ENCODE measurements at places on chromosomes 7 and 10.

DNA sequence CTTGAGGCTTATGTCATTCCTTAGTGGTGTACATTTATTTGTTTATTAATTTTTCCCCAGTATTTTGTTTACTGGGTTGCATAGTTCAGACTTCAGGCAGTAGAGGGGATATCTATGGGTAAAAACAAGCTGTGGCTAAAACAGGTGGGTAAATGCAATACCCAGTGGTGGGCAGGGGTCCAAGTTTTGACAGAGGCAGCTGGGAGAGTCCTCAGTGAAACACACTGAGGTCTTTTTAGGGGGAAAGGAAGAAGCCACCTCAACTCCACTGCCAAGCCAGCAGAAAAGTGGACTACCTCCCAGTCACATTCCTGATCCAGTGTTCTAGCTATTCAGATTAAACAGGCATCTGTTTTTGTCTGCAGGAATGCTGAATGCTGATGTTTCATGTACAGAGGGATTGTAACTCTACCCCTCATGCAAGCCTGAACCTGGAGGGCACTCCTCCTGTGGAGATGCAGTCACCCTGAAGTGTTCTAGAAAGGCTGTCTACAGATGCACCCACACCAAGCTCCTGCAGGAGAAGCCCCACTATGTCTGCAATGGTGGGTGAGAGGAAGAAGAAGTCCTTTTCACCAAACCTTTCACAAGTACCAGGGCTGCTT lies 757.8 kb downstream of the INHBA start:
- no peak for DNase-seq

DNA sequence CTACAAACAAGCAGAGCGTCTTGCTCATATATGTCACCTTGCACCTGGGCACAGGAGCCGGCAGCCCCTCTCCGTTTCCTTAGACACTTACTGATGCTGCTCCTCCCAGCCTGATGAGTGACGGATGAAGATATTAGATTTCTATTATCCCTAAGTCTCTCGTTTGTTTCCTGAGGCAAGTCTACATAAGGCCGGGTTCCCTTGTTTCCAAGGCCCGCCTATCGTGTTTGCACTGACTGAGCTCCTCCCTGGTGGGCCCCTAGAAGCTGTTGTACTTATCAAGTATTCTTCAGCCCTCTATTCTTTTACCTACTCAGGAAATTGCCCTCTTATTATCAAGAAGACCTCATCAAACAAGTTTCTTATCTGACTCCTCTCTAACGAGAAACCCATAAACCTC lies 18.5 kb downstream of the SH3PXD2A start:
- DNase-seq, result no peak

- DNase-seq, result no peak
Observed at GRCh38 chr7:129780974-129781927, 169.7 kb downstream of the NRF1 start.

- no peak for DNase-seq
Observed at GRCh38 chr7:96962221-96962885, 43.0 kb upstream of the DLX6 start.

DNA sequence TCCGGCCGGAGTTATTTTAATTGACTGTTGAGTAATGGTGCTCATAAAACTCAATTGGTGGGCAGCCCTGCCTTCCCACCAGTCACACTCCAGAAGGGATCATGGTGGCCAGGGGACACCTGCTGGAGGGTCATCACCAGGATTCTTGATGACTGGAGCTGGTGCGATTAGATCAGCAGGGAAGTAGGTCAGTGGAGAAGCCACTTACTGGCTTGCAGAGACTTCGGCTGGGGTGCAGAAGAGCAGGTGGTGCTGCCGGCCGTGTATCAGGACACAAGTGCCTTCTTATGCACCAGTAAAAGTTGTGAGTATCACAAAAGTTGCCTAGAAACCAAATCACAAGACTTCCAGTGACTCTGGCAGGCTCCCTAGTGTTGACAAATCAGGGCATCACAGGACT lies 82.6 kb upstream of the CHCHD3 start:
- DNase-seq, result no peak

DNA sequence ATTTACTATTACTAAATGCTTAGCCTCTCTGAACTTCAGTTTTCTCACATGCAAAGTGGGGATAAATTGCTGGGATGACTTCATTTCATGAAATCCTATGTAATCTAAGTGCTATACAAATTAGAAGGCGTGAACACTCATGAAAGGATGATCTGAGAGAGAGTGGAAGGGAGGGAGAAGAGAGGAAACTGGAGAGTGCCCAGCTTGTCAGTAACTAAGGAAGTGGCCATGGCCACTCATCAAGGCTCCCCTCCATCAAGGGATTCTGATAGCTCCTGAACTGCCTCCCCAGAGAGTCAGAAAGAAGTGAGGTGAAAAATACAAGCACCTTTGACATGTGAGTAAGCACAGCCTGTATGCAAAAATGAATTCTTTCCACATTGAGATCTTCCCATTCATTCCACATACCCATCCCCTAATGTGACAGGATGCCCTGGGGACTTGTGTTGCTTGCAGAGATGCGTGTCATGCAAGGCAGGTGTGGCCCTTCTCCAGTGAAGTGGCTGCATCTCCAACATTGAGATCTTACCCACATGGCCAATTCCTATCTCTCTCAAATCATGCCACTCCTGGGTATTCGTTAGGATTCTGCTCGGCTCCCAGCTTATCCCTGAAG lies 76.5 kb upstream of the ITPRID1 start:
- no peak for DNase-seq

DNA sequence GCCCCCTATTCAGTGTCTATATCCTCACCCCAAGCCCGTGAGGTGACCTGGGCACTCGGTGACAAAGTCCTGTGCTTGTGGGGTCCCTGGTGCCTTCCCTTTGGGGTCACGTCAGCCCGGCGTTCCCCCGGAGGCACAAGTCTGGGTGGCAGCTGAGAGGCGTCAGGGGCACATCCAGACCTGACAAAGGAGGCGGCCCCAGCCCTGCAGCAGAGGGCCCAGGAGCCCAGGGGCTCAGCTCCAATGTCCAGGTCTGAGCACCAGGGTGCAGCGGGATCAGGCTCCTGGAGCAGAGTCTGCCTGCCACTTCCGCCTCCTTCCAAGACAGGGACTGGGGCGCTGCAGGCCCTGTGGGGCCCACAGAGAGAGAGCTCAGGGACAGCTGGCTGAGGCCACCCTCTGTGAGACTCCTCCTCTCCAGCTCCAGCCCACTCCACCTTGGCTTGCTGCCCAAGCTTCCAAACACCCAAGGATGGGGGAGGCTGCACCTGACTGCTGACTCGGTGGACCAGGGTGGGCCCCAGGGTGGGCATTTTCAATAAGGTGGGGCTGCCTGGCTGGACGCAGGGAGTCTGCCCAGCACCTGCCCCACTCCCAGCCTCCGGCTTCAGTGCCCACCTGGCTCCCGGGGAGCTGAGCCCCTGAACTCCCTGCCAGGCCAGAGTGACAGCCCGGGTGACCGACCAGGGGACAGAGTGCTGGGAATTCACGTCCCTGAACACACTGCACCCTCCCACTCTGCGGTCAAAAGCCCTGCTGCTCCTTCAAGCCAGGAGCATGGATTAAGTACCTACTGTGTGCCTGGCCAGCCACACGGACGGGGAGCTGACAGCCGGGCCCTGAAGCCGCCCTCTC lies 1.0 kb upstream of the KNDC1 start:
- peak; percentile 81 for DNase-seq

DNA sequence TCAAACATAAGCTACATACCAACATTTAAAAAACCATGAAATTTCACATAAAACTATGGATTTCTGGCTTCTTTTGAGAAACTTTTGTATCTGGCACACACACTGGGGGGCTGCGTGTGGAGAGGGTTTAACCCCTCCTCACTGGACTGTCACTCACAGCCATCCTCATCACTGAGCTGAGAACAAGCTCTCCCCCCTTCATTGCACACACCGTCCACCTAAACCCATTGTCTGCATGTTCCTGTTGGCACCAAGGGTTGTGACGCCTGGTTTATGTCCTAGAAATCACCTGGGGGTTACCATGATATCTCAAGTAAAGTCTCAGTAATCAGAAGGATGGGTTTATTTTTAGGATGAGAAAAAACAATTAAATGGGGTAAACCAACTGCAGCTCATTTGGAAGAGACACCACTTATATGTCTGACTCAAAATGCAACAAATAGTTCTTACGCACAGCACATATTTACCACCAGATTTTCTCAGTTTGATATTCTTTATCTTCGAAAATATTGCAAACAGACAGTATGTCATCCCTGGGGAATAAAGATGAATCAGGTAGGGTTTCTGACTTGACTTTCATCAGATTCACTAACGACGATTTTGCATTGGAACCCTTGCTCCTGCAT lies 218.5 kb upstream of the KLF6 start:
- DNase-seq, result no peak

- no peak for DNase-seq
Observed at GRCh38 chr7:50610521-50611277, 45.5 kb upstream of the DDC start.

DNA sequence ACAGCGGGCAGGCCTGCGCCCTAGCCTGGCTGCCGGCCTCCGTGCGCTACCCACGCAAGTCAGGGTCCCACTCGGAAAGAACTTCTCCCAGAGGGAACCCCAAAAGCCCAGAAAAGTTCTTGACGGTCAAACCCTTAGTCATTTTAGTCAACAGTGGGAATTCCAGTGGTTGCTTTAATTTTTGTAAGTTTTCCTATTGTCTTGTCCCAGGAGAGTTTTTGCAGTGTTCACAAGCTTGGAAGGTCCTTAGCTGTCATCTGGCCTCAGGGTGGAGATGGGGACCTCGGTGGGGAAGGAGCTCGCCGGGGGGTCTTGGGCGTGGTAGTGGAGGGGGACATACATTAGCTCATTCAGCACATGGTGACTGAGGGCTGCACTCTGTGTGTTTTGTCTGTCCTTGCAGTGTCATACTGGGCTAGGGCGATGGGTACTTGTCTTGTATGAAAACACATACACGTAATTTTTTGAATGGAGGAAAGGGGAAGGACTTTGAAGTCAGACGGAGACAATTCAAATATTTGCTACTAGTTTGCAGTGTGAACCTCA lies 736 bp downstream of the MINDY4 start:
- DNase-seq, result no peak

- DNase-seq, result no peak
Observed at GRCh38 chr7:39504963-39505362, 61.2 kb upstream of the YAE1 start.

DNA sequence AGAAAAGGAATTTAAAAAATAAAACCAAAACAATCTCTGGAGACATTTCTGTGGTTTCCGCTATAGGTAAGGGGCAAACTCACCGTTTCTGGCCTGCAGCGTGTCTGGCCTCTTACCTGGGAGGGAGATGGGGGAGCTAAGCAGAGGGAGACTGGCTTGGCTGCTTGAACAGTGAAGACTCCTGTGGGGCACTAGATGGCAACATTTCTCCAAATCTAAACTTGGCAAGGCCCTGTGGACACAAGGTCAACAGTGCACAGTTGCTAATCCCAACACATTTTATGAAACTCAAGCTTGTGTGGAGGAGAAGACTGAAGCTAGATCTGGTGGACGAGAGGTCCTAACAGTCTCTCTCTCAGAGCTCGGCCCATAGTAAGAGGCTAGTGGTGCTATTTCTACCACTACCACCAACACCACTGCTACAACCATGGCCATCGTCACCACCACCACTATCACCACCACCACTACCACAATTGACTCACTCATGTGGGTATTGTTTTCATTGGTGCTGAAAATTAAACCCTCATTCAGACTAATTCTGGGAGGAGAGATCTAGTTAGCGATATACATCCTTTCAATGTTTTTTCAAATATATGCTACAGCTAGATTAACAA lies 28.4 kb upstream of the CDHR3 start:
- DNase-seq, result no peak

DNA sequence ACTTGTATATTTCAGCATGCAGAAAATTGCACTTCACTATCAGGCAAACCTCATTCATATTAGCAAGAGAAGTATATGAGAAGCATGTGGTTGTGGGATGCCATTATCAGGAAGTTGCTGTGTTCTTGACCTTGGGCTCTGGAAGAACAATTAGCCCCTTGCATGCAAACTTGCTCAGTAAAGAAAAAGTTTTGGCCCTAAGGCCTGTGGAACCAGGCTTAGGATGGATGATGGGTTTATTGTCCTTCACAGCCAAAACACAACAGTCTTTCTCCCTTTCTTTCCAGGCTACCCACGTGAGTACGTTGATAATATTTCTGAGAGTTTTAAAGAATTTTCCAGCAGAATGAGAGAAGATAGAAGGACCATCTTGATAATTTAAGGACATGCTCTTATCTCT lies 166.4 kb downstream of the AUTS2 start:
- DNase-seq, result no peak

DNA sequence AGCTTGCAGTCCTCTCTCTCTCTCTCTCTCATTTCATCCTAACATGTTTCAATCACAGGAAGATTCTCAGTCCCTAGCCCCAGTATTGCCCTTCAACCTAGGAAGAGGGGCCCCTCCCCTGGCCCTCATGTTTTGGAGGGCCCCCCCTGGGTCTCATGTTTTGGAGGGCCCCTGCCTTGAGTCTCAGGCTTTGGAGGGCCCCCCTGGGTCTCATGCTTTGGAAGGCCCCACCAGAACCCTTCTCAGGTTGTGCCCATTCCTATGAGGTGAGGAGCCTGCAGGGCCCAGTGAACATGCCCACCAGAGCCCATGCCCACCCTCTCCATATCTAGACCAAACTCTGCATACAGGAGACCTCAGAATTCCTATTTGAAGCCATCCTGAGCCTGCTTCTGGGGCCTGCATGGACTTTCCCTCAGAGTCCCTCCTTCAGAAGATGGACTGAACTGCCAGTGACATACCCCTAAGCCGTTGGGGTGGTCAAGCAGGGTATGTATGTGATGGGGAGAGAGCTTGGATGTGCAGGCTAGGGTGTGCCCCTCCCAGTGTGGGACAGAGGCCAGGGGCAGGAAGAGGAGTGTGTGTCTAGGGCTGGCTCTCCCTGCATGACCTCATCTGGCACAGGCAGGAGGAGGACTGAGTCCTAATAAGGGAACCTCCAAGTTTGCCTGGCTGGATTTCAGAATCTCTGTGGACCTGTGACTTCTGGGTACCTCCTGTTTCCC lies 8.1 kb upstream of the VDAC2 start:
- DNase-seq, result no peak

DNA sequence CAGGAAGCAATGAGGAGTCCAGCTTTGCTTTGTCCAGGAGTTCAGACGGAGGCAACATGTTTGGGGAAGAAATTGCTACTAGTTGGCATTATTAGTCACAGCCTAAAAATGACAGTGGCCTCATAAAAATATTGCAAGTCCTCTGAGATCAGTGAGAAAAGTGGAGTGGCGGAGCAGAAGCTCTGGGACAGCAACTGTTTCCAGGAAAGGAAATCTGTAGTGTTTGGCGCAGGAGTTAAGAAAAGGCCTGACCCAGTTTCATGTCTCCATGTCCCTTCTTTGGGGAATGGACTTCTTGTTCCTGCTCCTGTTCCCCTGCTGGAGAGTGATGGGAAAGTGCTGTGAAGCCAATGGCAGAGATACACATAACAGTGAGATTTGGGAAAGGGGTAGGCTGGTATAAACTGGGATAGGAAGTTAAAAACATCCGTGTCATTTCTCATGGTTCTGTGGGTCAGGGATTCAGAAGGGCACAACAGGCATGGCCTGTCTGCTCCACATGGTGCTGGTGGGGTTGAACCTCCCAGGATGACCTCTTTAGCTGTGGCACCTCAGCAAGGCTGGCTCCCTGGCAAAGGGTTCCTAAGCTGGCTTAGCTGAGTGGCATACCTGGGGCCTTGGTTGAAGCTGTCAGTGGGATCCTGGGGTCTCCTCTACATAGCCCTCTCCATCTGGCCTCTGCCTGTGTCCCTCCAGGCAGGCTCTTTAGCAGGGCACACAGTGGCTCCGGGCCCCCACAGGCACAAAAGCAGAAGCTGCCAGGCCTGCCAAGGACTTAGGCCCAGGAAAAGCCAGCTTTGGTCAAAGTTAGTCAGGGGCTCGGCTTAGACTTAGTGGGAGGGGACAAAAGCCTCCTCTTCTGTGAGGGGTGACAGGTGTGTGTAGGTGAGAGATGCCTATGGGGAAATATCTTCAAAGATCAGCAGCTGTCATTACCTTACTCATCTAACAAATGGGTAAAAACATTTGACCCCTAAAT lies 77.7 kb downstream of the WDFY4 start:
- DNase-seq, result no peak
